ENCODE measurements at places on chromosomes 5 and 9.

- no peak for DNase-seq
These were observed 2.0 kb downstream of the OGN start for GRCh38 chr9:92402360-92402759.

DNA sequence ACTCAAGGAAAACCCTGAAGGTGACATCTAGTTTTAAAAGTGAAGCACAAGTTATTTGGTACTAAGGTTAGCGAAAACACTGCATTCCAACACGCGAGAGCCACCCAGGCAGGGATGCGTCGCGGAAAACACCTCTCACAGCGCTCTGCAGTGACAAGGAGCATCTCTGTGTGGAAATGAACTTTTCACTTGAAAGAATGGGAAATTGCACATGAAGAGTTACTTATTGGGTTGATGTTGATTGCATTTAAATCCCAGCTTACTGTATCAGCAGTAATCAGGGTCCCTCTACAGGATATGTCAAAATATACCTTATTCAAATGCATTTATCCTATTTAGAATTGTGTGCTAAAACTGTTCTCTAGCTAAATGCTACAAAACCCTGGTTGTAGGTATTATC, 144.4 kb downstream of the BNC2 start:
- DNase-seq = no peak

- no peak for DNase-seq
These were observed 117.6 kb downstream of the EFNA5 start for GRCh38 chr5:107553117-107553555.

DNA sequence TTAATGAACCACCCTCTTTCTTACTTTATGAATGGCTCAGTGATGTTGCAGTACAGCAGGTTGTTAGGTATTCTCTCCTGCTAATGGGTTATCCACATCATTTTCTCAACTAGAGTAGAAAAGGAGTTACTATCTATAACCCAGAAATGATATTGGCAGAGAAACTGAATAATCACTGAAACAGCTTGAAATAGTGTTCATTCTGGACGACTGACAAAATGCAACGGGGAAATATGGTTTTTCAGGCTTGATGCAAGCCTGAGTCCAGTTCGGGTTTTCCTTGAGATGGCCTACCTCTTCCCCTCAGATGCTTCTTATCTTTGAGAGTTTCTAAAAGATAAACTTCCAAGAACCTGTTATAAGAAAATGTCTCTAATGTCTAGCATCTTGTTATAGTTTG, 187.3 kb downstream of the RAB3C start:
- DNase-seq = no peak

DNA sequence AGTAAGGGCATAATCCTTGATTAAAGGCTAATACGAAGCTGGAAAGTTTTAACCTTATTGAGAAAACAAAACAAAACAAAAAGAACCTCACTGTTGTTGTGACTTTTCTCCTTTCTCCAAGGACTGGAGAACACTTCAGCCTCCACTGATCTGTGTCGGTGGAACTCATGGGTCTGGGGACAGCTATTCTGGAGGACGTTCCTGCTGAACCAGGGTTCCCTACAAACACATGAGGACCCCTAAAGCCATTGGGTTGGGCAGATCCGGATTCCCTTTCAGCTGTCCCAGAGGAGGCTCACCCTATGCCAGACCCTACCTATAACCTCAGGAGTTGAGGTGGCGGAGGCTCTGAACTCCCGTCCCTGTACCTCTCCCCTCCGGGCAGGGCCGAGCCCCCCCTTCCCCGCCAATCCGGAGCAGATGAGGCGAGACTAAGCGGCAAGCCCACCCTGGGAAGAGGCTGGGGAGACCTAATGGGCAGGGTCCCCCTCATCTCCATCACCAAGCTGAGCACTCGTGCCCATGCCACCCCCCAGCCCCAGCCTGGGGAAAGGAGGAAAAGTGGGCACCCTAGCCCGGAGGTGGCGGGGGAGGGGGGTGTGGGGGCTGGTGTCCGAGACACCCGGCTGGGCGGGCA, 1.6 kb upstream of the TCF7 start:
- DNase-seq = no peak

GRCh38 chr9:106816524-106816923, 46.4 kb upstream of the ZNF462 start:
- DNase-seq = no peak

DNA sequence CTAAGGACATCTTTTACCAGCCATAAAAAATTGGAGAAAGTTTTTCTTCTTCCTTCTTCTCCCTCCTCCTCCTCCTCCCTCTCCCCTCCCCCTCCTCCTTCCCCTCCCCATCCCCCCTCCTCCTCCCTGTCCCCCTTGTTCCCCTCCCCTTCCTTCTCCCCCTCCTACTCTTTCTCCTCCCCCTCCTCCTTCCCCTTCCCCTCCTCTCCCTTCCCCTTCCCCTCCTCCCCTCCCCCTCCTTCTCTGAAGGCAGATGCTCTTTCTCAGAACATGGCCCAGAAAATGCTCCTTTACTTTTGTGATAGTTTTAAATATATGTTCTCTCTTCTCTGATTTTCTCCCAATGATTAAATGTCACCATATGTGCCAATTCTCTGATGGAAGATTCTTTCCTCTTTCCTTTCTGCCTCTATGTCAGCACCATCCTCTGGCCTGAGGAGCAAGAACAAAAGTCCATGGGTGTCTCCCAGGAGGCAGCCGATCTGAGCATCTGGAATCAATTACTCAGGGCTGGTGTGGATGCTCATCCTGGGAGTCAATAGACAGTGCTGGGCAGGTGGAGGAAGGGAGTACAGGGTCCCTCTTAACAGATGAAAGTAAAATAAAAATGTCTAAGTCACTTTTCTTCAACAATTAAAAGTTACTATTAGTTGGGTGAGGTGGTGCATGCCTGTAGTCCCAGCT, 63.0 kb upstream of the GNA14 start:
- DNase-seq = no peak

DNA sequence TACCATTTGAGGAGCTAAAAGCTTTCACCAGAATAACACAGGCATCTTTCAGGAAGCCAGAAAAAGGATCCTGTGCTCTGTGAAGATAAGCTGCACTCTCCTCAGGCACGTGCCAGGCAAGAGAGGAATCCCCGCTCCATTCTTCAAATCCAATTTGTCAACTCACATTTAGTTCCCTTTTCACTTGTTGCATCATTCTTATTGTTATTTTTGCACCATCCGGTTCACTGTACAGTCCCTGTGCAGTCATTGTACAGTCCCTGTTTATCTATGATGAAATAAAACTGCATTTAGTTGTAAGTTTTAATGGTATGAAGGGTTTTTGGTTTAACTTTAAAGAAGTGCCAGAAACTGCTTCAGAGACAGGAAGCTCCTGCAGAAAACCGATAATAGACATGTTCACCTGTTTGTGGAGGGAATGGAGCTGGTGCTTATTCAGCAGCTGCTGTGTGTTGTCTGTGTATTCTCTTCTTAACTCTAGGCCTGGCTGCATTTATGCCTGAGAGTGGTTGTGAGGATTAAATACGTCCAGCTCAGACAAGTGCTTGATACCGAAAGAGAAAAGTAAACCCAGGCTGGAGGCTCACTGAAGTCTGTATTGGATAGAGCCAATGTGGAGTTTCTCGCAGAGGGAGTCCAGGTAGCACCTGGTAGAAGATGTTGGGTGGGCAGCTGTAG, 22.4 kb downstream of the IFNW1 start:
- no peak for DNase-seq

DNA sequence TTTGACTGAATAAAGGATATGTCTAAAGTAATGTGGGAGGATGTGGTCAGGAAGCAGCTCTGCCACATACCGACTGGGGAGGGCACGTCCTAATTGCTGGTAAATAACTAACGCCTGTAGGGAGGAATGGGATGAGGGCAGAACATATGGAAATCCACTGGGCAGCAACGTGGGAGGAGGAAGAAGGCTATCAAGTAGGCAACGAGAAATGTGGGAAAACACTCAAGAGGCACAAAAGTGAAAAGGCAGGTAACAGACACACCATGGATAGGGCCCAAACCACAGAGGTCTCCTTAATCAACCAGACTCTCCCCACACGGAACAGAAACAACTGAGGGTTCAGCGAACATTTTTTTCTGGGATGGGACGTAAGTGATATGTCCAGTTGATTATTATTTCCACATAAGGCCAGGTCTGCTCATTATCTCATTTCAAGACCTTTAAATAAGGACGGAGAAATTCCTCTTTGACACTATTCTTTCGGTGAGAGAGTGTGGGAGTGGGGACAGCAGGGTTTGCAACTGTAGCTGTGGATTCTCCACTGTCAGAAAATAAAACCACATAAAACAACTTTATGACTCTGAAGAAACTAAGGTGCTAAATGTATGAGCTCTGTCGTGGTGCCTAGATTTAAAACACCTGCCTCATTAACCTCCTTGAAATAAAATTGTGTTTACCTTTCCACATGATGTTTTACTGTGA, 17.0 kb downstream of the IARS1 start:
- DNase-seq = no peak

- DNase-seq = no peak
These were observed 43.9 kb downstream of the SHB start for GRCh38 chr9:38025166-38025565.

GRCh38 chr9:4583001-4583400, 79.1 kb upstream of the PLPP6 start:
- no peak for DNase-seq

GRCh38 chr5:80406980-80407734, 707 bp upstream of the ZFYVE16 start:
- no peak for DNase-seq

DNA sequence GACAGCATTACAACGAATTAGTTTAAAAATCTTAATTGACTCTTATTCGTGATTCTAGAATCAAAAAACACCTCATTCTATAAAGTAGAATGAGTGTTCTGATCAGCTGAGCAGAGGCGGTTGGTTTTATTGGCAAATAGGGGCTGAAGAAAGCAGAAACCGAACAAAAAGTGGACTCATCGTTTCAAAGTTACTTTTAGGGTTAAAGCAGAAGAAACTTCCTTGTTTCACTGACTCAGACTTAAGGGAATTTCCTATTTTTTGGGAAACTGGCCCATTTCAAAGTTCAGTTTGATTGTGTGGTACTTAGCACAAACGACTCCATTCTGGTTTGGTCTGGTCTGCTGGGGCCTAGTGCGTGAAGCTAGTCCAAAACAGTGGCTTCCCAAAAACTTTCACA, 862 bp upstream of the NDUFB6 start:
- DNase-seq = no peak

GRCh38 chr5:96113170-96113939, 151.7 kb upstream of the ELL2 start:
- no peak for DNase-seq

- no peak for DNase-seq
These were observed 26.9 kb downstream of the KLHL3 start for GRCh38 chr5:137708796-137709559.

DNA sequence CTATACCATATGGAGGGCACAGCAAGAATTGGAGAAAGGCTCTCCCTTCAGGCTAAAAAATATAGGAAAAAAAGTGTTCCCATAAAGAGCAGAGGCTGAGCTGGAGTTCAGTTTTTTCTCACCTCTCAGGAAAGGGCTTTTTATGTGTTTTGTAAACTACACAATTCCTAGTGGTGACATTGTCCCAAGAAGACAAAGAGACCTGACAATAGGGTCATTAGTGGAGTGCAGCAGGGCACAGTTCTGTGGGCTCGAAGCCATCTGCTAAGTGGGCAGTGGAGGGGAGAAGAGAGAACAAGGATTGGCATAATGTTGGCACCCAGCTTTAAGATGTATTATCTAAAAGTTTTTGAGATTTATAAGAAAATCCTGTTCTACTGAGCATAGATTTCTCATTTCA, 162.5 kb downstream of the HCN1 start:
- DNase-seq = no peak

- no peak for DNase-seq
These were observed 193.8 kb downstream of the SLIT3 start for GRCh38 chr5:169106911-169107706.

DNA sequence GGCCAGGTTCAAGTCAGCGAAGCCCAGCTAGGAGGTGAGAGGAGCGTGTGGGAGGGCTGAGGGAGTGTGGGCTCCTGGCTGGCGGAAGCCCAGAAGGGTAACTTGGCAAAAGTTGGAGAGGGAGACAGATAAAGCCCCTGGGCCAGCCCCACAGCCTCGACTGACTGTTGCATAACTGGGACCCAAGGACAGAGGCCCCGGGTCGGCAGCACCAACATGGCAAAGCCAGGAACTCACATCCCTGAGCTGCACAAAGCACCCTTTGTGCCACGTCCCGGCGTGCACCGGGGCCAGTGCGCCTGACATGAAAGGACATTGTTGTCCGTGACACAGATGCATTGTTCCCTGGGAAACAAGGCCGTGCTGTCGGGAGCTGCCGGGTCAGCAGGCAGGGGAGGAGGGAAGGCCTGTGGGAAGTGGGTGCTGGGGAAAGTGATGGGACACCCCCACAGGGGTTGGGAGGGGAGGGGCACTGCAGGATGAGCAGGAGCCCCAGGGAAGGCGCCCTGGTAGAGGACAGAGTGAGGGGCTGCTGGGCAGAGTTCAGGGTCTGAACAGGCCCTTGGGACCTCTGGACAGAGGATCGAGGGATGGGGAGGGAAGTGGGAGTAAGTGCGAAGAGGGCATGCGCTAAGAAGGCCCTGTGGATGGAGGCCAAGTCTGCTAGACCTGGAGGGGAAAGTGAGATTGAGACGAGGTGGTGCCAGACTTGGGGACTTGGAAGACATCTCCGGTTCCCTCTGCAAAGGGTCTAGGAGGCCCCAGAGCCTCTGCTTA, 13.0 kb upstream of the DPM2 start:
- no peak for DNase-seq

Measured in NK-92 treated with Interleukin-12 subunit alpha and Interleukin-12 subunit beta, amount 100 ng/mL, for 24 hours (cell line).